EL (cell line): ENCODE measurements at places on chromosomes 2 and 18.

DNA sequence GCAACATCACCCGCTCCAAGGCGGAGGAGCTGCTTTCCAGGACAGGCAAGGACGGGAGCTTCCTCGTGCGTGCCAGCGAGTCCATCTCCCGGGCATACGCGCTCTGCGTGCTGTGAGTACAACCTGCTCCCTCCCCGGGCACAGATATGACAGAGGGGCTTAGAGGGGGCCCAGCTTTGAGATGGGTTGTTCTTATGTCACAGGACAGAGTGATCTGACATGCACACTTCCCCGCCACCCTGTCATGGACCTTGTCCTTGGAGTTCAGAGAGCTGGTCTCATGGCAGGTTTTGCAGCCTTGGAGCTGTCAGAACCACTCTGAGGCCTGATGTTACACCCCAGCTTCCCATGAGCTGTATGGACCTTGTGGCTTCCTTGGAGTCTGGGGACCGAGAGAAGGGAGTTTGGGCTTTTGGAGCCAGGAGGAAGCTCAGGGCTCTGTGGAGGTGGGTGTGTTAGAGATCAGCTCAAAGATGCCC is 398 bp downstream of the INPP5D start:
- DNase-seq: no peak

GRCh38 chr18:7202169-7202568 is 28.7 kb upstream of the LRRC30 start:
- DNase-seq: no peak

- no peak for DNase-seq
These were observed 19.7 kb downstream of the FIGN start for GRCh38 chr2:163716101-163716500.

DNA sequence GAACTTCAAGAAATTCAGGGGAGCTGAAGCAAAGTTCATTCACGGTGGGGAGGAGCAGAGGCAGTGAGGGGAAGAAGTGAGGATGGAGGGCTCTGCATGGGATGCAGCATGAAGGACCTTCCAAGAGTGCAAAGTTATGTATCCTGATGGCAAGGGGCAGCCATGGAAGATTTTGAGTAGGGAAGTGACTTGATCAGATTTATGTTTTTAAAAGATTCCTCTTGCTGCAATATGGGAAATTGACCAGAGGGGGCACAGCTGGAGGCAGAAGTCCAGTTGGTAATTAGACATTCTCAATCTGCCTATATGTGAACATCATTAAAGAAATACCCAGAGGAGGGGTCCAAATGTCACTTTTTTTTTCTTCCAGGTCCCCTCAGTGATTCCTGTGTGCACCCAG is 21.5 kb upstream of the ANXA4 start:
- DNase-seq: peak; percentile 12

- DNase-seq: peak; percentile 4
These were observed 342.6 kb downstream of the CTNNA2 start for GRCh38 chr2:79855264-79856006.

DNA sequence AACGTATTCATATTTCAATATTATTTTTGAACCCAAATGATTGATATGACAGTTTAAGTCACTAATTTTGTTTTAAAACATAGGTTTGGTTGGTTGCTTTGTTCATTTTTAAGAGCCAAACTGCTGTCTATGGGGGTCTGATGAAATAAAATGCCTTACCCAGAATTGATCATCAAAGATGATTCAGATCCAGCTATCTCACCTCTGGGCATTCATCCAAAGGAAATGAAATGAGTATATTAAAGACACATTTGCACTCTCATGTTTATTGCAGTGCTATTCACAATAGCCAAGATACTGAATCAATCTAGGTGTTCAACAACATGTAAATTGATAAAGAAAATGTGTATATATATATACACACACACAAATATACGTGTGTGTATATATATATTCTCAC is 326.9 kb upstream of the GULP1 start:
- DNase-seq: peak; percentile 65

- DNase-seq: peak; percentile 97
These were observed 189.6 kb upstream of the SP5 start for GRCh38 chr2:170525566-170525900.
